ENCODE measurements at places on chromosomes 2 and 18. TPM values are rescaled to one million over a fixed set of nuclear protein-coding genes. Genes with fewer than 3 reads are reported as not detected.

GRCh38 chr2:52698408-52698807 lies 1069.2 kb upstream of the CHAC2 start:
- H3K36me3 ChIP-seq = no peaks in the 10 kb centered on the region
- no peak overlapping the region for H3K27ac ChIP-seq
- no peaks in the 10 kb centered on the region for H3K4me1 ChIP-seq
- no peak overlapping the region for H3K4me3 ChIP-seq
- DNase-seq = no peak

Gene NMUR1
- not detected for total RNA-seq

Gene TTC32
- total RNA-seq = 39.4 TPM

GRCh38 chr2:168475636-168476035 lies 19.6 kb downstream of the CERS6 start:
- H3K36me3 ChIP-seq = no peaks in the 10 kb centered on the region
- no peaks in the 10 kb centered on the region for H3K27me3 ChIP-seq
- no peak for DNase-seq
- H3K4me1 ChIP-seq = peaks cover 43% of the 10 kb centered on the region

GRCh38 chr2:47869859-47870595 lies 36.3 kb downstream of the FBXO11 start:
- H3K27me3 ChIP-seq = no peaks in the 10 kb centered on the region
- H3K27ac ChIP-seq = peak overlapping the region; percentile 7
- H3K4me1 ChIP-seq = peaks cover 70% of the 10 kb centered on the region
- H3K4me3 ChIP-seq = no peak overlapping the region
- peaks cover 2% of the 10 kb centered on the region for H3K36me3 ChIP-seq

DNA sequence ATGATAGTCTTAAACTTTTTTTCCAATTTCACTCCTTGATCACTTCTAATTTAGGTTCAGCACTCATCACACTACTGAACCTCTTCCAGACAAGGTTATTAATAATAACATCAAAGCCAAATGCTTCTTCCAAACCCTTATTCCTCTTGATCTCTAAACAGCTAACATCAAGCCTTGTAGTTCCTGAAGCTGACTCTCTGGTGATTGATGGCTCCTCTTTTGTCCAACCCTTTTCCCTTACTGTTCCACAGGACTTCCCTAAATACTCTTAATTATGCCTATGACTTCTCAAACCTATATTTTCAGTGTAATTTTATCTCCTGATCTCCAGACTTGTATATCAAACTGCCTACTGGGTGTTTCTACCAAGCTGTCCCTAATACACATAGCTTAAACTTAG lies 83.9 kb downstream of the FAM228A start:
- H3K4me1 ChIP-seq = peaks cover 6% of the 10 kb centered on the region
- H3K36me3 ChIP-seq = peaks cover 8% of the 10 kb centered on the region

Gene COL3A1
- 0.12 TPM for total RNA-seq

GRCh38 chr2:60926741-60927552 lies 45.6 kb downstream of the REL start:
- peak overlapping the region; percentile 32 for H3K27ac ChIP-seq
- no peak overlapping the region for H3K4me3 ChIP-seq
- H3K4me1 ChIP-seq = peaks cover 9% of the 10 kb centered on the region
- DNase-seq = no peak
- no peaks in the 10 kb centered on the region for H3K27me3 ChIP-seq

- no peak for DNase-seq
- no peak overlapping the region for H3K27ac ChIP-seq
- no peaks in the 10 kb centered on the region for H3K4me1 ChIP-seq
Observed at GRCh38 chr18:22558945-22559385, 141.2 kb upstream of the CTAGE1 start.

GRCh38 chr18:3115447-3116030 lies 102.6 kb upstream of the LPIN2 start:
- H3K36me3 ChIP-seq = no peaks in the 10 kb centered on the region
- DNase-seq = no peak
- no peak overlapping the region for H3K27ac ChIP-seq
- no peaks in the 10 kb centered on the region for H3K27me3 ChIP-seq
- no peaks in the 10 kb centered on the region for H3K4me1 ChIP-seq

DNA sequence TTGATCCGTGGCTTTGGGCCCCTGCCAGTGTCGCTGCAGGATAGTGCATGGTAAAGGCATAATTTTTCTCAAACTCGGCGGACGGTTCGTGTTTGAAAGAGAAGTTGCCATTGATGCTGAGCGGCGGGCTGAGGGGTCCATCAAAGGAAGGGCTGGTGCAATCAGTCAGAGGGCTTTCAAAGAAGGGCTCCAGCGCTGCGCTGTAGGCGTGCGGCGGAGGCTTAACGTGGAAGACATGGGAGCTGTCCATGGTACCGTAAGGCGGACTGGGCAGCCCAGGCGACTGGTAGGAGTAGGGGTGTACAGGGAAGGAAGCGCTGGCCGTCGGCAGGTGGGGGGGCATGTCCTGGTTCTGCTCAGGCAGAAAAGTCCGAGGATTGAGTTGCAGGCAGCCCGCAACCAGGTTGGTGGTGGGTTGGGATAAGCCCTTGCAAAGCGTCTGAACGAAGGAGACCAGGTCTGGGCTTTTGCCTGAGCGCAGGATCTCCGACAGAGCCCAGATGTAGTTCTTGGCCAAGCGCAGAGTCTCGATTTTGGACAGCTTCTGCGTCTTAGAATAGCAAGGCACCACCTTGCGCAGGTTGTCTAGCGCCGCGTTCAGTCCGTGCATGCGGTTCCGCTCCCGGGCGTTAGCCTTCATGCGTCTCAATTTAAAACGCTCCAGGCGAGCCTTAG lies 2.3 kb downstream of the NEUROD1 start:
- peaks cover 55% of the 10 kb centered on the region for H3K4me1 ChIP-seq
- H3K27ac ChIP-seq = peak overlapping the region; percentile 72
- peaks cover under 1% of the 10 kb centered on the region for H3K36me3 ChIP-seq
- peaks cover 77% of the 10 kb centered on the region for H3K27me3 ChIP-seq

DNA sequence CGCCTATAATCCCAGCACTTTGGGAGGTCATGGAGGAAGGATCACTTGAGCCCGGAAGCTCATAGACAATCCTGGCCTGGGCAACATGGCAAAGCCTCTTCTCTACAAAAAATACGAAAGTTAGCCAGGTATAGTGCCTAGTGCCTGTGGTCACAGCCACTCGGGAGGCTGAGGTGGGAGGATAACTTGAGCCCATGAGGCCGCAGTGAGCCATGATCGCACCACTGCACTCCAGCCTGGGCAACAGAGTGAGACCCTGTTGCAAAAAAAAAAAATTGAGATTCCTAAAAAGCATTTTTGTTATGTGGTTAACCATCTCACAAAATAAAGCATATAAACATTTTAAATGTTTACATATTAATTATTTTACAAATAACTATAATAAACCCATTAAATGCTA lies 13.9 kb downstream of the PCBP1 start:
- no peak for DNase-seq
- H3K27me3 ChIP-seq = no peaks in the 10 kb centered on the region
- H3K27ac ChIP-seq = no peak overlapping the region

- H3K27me3 ChIP-seq = no peaks in the 10 kb centered on the region
- no peak overlapping the region for H3K27ac ChIP-seq
- H3K4me1 ChIP-seq = no peaks in the 10 kb centered on the region
- DNase-seq = no peak
- H3K36me3 ChIP-seq = no peaks in the 10 kb centered on the region
Observed at GRCh38 chr18:68215931-68216330, 499.0 kb downstream of the TMX3 start.

Gene CCBE1
- total RNA-seq = 1.2 TPM
